ENCODE measurements at places on chromosomes 12 and 14. TPM values are rescaled to one million over a fixed set of nuclear protein-coding genes. Genes with fewer than 3 reads are reported as not detected.

DNA sequence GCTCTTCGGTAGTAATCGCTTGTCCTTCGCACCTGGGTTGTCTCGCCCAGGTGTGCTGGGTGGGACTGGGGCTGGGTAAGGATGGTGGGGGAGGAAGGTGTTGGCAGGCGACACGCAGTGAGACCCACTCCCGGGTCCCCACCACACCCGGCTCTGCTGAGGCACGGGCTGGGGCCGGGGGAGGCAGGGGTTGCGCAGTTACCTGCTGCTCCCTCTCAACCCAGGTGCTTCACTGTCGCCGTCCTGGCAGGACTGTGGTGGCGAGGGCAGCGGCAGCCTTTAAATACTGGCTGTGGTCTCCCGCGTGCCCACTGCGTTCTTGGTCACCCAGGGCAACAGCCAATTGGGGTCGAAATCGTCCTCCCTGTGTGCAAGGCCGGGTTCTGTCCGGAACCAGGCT is at the start of gene CCER1:
Gene CCER1, minus strand, starts transcription at position 256 of the 400 bp plus-strand sequence. CDS start 434 bp downstream, outside the sequence.
- H3K36me3 ChIP-seq = no peaks in the 10 kb centered on the region
- no peak for DNase-seq
- peaks cover 11% of the 10 kb centered on the region for H3K27me3 ChIP-seq
- no peak within 1 kb of the TSS for H3K27ac ChIP-seq

DNA sequence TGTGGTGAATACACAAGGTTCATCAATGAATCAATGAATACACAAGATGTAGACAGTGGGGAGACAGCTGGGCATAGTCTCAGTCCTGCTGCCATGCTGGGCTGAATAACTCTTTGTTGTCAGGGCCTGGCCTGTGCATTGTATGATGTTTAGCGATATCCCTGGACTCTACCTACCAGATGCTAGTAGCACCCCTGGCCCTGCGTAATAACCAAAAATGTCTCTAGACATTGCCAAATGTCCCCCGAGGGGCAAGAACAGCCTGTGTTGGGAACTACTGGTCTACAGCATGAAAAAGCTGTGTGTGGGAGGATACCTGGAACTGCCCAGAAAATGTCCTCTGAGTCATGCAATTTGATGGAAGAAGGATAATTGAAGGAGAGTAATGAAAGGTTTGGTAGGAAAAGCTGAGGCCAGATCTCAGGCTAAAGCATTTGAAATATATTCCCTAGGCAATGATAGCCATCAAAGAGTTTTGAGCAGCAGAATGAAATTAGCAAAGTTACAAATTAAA is 128.2 kb downstream of the TMEM30B start:
- H3K36me3 ChIP-seq = peaks cover 3% of the 10 kb centered on the region
- no peaks in the 10 kb centered on the region for H3K4me1 ChIP-seq
- DNase-seq = no peak
- no peak overlapping the region for H3K27ac ChIP-seq

- peaks cover 23% of the 10 kb centered on the region for H3K36me3 ChIP-seq
- H3K4me3 ChIP-seq = peak overlapping the region; percentile 100
- no peaks in the 10 kb centered on the region for H3K27me3 ChIP-seq
- H3K27ac ChIP-seq = peak overlapping the region; percentile 100
- peaks cover 60% of the 10 kb centered on the region for H3K4me1 ChIP-seq
Measured at GRCh38 chr12:55929306-55929791, 1.6 kb upstream of the DGKA start.

DNA sequence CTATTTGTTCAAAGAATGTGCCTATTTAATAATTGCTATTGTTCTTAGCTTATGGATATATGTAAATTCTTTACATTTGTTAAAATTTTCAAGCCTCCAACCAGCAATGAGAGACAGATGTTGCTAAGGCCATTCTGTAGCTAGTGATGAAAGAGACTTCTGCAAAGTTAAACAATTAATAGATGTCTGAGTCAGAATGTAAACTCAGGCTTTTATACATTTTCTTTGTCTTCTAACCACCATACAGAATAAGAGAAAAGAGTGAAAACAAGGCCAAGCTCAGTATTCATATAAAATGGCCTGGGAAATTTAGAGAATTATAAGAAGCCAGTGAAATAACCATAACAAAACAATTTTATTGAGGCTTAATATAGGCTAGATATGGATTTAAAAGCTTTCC is 1102.3 kb upstream of the SEL1L start:
- no peaks in the 10 kb centered on the region for H3K36me3 ChIP-seq
- no peaks in the 10 kb centered on the region for H3K4me1 ChIP-seq
- H3K4me3 ChIP-seq = no peak overlapping the region

GRCh38 chr14:48140804-48141203 is 465.4 kb upstream of the MDGA2 start:
- no peaks in the 10 kb centered on the region for H3K4me1 ChIP-seq
- no peak for DNase-seq
- no peak overlapping the region for H3K4me3 ChIP-seq
- no peaks in the 10 kb centered on the region for H3K27me3 ChIP-seq

GRCh38 chr12:40692765-40693206 is 547 bp downstream of the CNTN1 start:
- no peaks in the 10 kb centered on the region for H3K4me1 ChIP-seq
- DNase-seq = no peak
- H3K4me3 ChIP-seq = peak overlapping the region; percentile 55
- no peak overlapping the region for H3K27ac ChIP-seq
- H3K27me3 ChIP-seq = peaks cover 25% of the 10 kb centered on the region
- H3K36me3 ChIP-seq = no peaks in the 10 kb centered on the region

DNA sequence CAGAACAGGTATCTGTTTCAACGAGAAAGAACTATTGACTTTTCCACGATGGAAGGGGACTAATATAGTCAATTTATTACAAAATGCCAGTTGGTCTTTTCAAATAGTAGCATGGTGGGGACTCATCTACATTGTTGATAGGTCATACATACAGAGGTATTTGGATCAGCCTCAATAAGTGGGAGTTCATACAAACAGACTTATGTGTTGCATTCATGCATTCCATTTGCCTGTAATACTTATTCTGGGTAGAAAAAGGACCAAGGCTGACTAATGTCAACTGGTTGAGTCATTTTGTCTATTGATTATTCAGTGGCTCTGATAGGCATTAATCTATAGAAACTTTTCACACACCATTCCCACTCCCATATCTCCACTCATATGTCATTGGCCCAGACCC is 41.5 kb upstream of the GLIPR1 start:
- peak overlapping the region; percentile 73 for H3K27ac ChIP-seq
- no peak for DNase-seq
- no peak overlapping the region for H3K4me3 ChIP-seq
- H3K4me1 ChIP-seq = peaks cover 10% of the 10 kb centered on the region
- no peaks in the 10 kb centered on the region for H3K36me3 ChIP-seq

GRCh38 chr14:101873076-101873825 is 91.1 kb upstream of the DYNC1H1 start:
- no peak overlapping the region for H3K4me3 ChIP-seq
- H3K4me1 ChIP-seq = peaks cover 64% of the 10 kb centered on the region
- H3K27ac ChIP-seq = peak overlapping the region; percentile 96
- peaks cover 8% of the 10 kb centered on the region for H3K36me3 ChIP-seq
- no peak for DNase-seq

DNA sequence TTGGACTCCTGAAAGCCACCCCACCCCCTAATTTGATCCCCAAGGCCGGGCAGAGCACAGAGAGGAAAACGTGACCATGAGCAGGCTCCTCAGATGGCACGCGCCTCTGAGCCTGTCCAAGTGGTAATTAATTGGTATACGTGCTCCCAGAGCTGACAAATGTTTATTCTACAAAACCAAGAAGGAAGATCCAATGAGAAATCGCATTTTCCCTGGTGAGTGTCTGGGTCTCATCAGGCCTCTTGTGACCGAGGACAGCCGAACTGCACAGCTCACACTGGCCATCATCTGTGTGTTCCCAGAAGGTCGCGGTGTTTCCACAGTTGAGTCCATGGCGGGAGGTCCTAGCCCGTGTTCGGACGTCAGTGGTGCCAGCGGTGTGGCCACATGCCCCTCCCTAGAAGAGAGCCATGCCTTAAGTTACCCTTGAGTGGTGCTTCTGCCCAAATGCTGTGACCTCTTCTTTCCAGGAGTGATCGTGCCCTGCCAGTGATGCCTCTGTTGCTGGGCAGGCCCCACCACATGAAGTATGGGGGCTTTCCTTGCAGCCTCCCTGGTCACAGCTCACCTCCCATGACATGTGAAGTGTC is 317.5 kb upstream of the RTL1 start:
- H3K27ac ChIP-seq = no peak overlapping the region
- no peak overlapping the region for H3K4me3 ChIP-seq
- no peaks in the 10 kb centered on the region for H3K4me1 ChIP-seq
- H3K36me3 ChIP-seq = no peaks in the 10 kb centered on the region

DNA sequence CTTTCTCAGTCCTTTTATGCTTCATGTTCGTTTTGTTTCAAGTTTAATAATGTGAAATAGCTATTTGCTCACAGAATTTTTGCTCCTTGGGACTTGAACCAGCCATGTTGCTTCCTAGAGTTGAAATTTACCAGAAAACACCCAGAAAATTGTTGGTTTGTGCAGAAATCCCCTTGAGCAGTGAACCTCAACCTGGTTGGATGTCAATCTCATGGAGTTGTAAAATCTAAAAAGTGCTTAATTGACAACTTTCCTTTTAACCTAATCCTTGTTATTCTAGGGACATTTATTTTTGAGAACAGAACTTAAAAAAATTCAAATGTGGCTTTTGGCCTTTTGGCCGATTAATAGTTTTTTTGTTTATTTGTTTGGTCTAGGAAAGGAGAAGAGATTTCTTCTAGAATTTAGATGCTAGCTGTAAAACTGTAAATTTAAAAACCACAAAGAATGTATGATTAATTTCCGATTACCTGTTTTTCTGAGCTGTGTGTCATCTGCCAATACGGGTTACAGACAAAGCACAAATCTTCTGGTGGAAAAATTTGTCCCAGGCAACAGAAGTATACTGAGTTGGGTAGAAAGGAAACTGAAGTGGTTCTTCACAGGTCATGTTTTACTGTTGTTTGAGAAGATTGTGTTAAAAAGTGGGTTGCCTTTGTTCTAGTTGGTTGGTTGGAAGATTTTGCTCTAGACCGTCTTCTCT is 154.4 kb downstream of the FUT8 start:
- H3K4me3 ChIP-seq = no peak overlapping the region
- no peaks in the 10 kb centered on the region for H3K27me3 ChIP-seq
- peaks cover 5% of the 10 kb centered on the region for H3K36me3 ChIP-seq
- peaks cover 20% of the 10 kb centered on the region for H3K4me1 ChIP-seq

DNA sequence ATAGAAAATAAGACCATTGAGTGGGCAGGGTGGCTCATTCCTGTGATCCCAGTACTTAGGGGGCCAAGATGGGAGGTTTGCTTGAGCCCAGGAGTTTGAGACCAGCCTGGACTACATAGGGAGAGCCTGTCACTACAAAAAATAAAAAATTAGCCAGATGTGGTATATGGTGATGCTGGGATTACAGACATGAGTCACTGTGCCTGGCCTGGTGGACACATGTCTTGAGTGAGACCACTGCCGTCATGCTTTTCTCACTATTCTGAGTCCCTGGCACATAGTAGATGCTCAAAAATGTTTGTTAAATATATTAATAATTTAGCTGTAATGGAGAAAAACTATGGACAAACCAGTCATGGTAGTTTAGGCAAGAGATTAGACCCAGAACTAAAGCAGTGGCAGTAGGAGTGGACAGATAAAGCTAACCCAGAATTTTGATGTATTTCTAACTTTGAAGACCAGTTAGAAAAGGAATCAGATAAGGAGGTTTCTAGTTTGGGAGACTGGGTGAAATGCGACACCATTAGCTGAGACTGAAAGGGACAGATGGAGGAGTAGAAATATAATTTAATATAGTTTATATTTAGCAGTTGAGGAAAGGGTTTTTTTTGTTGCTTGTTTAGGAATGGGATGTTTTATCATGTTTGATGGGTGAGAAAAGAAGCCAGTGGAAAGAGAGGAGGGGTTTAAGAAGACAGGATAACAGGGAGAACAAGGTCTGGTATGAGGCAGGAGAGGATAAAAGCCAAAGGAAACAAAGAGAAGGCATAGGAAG is 7.4 kb upstream of the PTGES3 start:
- no peak for DNase-seq
- H3K4me3 ChIP-seq = no peak overlapping the region
- H3K27me3 ChIP-seq = no peaks in the 10 kb centered on the region

DNA sequence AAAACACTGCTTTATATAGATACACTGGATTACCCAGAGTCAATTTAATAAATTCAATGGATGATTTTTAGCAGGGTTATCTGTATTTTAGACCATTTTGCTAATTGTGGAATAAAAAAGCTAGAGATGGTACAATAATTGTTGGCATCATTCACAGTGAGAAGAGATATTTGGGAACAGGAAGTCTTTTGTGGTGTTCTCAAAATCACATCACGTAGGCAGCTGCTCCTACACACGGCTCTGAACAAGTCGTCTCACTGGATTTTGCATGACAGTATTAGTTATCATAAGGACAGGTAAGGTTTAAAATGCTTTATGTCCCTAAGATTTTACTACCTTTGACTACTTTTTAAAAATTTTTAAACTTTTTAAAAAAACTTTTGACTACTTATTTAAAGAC is 52.0 kb downstream of the PAPLN start:
- H3K4me1 ChIP-seq = peaks cover 8% of the 10 kb centered on the region
- no peak for DNase-seq
- peak overlapping the region; percentile 32 for H3K27ac ChIP-seq
- no peak overlapping the region for H3K4me3 ChIP-seq
- H3K36me3 ChIP-seq = peaks cover 4% of the 10 kb centered on the region

Gene SCYL2
- 30.2 TPM for total RNA-seq

Gene LLPH
- 20.7 TPM for total RNA-seq

Gene MYO1H
- total RNA-seq = not detected

Gene NELL2
- total RNA-seq = 110 TPM

Gene GPRC5D
- not detected for total RNA-seq

Gene EPYC
- not detected for total RNA-seq

Gene SERPINA1
- total RNA-seq = 15.5 TPM

Gene PNP
- 79.8 TPM for total RNA-seq
